ENCODE measurements at places on chromosomes 5 and 9. TPM values are rescaled to one million over a fixed set of nuclear protein-coding genes. Genes with fewer than 3 reads are reported as not detected.

DNA sequence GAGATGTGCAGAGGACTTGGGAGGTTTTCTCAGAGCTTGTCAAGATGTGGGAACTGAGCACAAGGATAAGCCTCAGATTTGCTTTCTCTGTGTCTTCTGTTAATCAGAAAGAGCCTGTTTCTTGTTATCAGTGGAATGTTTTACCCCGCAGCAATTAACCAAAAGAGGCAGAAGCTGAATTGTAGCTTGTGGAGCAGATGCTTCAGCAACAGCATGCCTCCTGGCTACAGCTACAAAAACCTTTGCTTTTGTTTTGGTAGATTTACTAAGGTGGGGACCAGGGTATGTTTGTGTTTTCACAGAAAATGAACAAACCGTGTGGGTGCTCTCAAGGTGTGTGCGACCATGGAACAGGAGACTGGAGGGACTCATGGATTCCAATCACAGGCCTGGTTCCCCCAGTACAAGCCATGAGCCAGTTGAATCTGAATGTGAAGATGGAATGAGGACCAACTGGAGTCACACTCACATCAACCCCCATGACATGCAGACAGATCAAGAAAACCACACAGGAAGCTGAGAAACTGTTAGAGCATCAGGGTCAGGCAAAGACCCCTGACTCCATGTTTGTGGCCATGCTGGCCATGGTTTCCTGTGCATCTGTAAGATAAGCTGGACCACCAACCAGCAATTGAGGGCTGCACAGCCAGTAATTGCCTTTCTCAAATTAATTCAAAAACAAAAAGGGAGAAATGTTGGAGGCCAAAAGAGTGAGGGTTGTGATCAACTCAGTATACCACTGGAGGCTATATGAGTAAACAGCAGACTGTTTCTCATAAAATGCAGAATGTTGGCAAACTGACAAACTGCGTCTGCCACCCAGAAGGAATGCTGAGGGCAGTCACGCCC is 6.9 kb downstream of the UGT3A2 start:
- DNase-seq, result peak; percentile 38

DNA sequence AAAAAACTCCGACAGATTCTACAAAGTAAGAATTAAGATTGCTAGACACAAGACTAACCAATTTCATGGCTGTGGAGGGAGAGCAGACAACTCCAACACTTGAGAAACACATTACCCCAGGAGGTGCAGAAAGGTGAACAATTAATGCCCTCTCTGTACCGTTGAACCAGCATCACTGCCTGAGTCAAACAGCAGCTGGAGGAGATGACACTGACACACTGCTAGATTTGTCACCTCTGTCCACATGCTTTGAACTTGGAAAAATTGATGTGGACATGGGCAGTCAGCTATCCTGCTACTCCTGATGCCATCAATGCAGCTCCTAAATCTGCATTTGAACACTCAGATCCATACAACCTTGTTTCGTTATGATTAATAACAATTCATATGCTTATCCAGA is 51.7 kb downstream of the GPBP1 start:
- no peak for DNase-seq

Gene MARCOL
- total RNA-seq, result not detected

DNA sequence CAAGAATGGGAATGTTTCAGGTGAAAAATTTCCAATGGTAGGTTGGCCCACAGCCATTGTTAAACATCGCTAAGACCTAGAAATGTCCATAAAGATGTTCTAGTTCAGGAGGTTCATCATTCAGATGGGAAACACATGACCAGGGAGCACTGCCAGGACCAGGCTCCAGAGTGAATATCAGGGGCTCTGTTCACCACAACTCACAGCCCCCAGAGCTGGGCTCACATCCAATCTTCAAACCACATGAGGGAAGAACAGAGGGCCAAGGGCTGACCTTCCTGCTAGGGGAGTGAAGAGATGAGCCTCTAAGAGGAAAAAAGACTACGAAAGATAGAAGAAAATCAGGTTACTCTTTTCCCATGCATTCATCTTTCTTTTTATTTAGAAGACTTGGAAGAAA is 205.8 kb downstream of the SEMA5A start:
- DNase-seq, result no peak

DNA sequence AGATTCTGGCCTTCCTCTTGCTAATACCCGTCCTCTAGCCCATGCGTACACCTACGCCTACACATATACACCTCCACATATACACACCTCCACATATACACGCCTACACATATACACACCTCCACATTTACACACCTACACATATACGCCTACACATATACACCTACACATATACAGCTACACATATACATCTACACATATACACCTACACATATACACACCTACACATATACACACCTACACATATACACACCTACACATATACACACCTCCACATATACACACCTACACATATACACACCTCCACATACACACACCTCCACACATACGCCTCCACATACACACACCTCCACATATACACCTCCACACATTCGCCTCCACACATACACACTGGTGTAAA is 27.2 kb downstream of the AK3 start:
- DNase-seq, result no peak

Gene MPDZ
- 71.9 TPM for total RNA-seq

Gene ARSK
- total RNA-seq, result 7.0 TPM

Gene PCDHB5
- not detected for total RNA-seq

Gene C5orf58
- not detected for total RNA-seq

DNA sequence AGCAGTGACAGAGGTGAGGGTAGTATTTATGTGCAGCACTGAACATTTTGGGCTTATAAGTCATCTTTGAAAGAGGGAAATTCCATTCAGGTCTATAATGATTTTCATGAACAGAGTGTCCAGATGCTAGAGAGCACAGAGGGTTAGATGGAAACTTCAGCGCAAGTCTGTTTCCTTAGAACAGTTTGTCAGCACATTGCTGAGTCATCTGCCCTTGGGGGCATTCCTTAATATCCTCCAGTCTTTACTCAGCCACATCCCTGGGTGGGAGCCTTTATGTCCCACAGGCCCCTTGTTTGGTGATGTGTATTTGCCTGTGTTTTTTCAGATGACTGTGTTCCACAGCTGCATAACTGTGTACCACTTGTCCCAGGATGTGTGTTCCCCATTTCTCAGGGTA is 138.5 kb upstream of the S1PR3 start:
- DNase-seq, result peak; percentile 42

Gene PCDHA4
- total RNA-seq, result not detected

DNA sequence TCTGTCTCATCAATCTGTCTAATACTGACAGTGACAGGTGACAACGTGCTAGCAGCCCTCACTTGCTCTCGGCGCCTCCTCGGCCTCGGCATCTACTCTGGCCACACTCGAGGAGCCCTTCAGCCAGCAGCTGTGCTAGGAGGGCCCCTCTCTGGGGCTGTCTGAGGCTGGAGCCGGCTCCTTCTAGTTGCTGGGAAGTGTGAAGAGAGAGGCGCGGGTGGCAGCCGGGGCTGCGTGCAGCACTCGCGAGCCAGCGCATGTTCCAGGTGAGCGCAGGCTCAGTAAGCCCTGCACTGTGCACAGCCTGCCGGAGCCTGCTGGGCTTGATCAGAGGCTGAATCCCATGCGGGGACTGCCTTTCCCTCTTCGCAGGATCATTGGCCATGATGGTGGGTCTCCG is 330.7 kb downstream of the CDH10 start:
- DNase-seq, result no peak

Gene ZBTB26
- total RNA-seq, result 2.3 TPM

DNA sequence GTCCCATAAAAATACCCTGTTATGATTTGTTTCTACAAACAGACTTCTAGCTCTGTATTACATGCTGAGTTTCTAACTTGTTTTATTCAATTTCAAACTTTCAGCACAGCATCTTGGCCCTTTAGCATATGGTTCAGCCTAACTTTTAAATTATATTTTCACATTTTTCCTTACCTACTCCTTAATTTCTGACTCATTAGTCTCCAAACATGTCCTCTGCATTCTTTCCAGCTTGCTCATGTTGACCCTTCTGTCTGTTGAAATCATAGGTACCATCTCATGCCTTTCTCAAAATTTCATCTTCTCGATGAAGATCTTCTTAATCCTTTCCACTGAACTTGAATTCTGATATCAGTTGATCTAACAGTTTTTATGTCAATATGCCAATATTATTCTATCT is 200.9 kb upstream of the RIOK2 start:
- no peak for DNase-seq

Gene NIPAL4
- total RNA-seq, result not detected

GRCh38 chr5:143877196-143877595 is 65.2 kb downstream of the HMHB1 start:
- no peak for DNase-seq

DNA sequence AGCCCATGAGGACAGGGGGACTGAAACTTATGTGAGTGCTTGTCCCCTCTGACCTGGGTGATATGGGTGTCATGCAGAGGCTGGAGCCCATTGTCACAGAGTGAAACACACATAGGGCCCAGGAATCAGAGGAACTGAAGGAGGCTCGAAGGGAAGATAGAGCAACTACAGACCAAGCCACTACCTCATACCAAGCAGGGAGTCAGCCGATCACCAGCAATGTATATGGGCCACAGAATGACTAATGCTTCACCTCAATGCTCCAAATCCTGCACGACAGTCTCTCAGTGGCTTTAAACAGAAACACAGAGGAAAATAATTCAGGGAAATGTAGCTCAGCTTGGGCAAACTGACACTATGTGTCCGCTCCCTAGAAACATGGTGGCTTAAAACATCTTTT is 8.9 kb upstream of the FBXW11 start:
- DNase-seq, result no peak

Gene TUSC1
- total RNA-seq, result 3.2 TPM

Gene ISL1
- total RNA-seq, result 0.20 TPM

- DNase-seq, result no peak
Observed at GRCh38 chr5:113939988-113940387, 421.9 kb upstream of the KCNN2 start.

DNA sequence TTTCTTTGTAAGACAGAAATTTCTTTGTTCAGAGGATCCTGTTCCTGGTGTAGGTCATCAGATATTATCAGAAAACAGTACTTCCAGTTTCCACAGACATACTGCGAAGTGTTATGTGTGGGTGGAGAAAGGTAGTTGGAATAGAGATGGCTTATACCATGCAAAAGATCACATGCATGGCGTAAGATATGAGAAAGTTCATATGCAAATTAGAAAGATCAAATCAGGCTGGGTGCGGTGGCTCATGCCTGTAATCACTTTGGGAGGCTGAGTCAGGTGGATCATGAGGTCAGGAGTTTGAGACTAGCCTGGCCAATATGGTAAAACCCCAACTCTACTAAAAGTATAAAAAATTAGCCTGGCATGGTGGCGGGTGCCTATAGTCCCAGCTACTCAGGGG is 65.2 kb upstream of the GLIS3 start:
- DNase-seq, result no peak

GRCh38 chr5:132435886-132436285 is 54.7 kb downstream of the IRF1 start:
- DNase-seq, result no peak

DNA sequence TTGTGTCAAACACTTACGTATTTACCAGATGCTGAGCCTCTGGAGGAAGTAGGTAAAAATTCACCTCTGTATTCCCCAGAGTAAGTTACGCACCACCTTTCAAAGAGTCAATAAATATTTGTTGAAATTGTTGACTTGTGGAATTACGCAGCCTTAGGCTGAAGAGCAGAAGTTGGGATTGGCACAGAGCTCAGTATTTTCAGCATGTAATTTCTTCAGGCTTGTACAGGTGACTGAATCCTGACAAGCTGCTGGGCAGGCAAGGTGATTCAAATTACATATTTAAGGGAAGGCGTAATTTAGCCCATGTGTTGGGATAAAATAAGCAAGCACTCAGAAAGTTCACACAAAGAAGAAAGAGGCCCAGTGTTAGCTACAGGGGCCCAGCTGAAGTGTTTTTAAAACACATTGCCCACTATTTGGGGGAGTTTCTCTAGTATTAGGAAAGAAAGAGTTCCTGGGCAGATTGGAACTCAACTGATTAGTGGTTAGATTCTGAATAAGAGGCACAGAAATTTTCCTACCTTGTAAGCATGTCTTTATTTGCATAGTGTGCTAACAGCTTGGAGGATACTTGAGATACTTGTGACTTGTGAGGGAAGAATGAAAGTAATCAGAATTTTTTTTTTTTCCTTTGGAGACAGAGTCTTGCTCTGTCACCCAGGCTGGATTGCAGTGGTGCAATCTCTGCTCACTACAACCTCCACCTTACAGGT is 165.3 kb upstream of the FBXL7 start:
- DNase-seq, result no peak

GRCh38 chr9:126689027-126689825 is 75.5 kb downstream of the LMX1B start:
- no peak for DNase-seq

Gene CDKN2B
- total RNA-seq, result not detected

- no peak for DNase-seq
Observed at GRCh38 chr9:136107155-136107952, 11.3 kb downstream of the TMEM250 start.

Gene UBE2QL1
- total RNA-seq, result not detected
